Activated effector memory CD4-positive, alpha-beta T cell treated with anti-CD3 and anti-CD28 coated beads, Interleukin-2, amount 50 U/mL, for 16 hours (primary cell): ENCODE measurements at places on chromosomes 3 and 15.

DNA sequence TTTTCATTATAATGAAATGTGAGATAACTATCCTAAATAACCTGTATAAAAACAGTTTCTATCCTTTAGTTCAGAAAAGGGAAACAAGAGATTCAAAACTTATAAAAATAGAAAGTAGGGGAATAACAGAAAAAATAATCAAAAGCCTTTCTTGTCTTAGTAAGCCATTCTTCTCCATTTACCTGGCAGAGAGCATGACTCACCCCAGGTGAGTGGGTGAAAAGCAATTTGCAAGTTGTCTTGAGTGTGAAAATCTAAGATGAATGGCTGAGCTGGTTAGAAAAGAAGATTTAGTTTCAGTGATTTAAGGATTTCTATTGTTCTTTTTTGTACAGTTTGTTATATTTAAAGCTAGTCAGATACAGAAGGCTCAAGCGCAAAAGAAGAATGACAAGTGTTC is 702.0 kb downstream of the GRM7 start:
- DNase-seq, result no peak

DNA sequence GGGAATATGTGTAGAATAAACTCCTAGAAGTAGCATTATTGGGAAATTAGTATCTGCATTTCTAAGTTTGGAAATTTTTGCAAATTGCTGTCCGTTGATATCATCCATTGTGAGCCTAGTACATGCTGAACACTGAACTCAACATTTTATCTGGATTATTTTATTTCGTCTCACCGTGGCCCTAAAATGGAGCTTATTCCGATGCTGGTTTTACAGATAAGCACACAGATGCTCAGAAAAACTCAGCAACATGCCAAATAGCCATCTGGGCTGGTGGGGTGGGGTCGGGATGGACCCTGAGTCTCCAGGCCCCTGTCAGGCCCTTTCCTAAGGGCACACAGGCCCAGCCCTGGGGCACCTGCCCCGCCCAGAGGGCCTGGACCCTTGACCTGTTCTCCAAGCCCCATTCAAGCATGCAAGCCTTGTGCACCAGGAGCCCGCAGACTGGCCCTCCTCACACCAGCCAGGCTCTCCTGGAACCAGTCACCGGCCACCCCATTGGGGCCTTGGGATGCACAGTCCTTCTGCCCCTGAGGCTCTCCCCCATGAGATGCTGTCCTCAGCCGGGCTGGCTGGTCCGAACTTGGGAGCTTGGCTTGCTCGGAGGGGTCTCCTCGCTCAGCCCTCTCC is 20.7 kb upstream of the KLF13 start:
- no peak for DNase-seq

GRCh38 chr3:120855665-120856437 is 52.2 kb upstream of the STXBP5L start:
- DNase-seq, result no peak

DNA sequence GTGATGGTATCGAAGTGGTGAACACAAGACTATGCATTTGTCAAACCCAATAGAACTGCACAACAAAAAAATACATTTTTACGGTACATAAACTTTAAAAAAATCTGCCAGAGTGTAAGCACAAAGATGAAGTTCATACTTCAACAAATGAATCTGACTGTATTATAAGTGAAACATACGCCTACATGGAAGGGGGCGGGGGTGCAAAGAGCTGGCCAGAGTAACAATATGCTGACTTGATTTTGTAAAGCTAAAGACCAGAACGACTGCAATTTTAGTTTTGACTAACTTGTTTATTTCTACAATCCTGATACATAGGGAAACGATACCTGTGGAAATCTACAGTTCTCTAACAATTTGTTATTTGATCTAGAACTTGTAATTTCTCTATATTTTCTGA is 426.0 kb downstream of the GABRG3 start:
- no peak for DNase-seq

GRCh38 chr3:140391061-140391460 is 286.8 kb upstream of the TRIM42 start:
- DNase-seq, result no peak

- DNase-seq, result no peak
Measured at GRCh38 chr15:69009341-69009740, 5.2 kb upstream of the NOX5 start.

DNA sequence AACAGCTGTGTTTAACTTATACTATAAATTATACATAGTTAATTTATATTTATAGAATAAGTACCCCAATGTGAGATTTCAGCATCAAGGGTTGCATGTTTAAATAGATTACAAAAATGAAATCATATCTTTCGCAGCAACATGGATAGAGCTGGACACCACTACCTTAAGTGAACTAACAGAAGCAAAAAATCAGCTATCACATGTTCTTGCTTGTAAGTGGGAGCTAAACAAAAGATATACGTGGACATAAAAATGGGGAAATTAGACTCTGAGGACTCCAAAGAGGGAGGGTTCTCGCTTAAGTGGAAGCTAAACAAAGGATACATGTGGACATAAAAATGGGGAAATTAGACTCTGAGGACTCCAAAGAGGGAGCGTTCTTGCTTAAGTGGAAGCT is 626.5 kb upstream of the DPPA4 start:
- DNase-seq, result no peak

DNA sequence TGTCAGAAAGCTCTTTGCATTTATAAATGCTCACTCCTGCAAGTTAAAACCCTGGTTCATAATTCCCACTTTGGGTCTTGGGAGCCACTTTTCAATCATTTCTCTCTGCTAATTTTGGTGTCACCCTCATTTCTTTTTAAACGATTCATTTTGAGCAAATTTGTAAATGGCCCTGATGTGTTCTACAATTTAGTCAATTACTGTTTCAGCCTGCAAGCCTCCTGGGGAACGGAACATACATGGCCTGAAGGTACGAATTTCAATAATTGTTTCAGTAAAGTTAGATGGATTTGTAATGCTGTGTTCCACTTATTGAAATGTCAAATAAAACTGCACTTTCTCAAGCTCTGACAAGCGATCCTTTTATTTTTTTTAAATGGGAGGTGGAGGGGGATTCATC is 43.2 kb downstream of the MAP2K5 start:
- DNase-seq, result no peak

DNA sequence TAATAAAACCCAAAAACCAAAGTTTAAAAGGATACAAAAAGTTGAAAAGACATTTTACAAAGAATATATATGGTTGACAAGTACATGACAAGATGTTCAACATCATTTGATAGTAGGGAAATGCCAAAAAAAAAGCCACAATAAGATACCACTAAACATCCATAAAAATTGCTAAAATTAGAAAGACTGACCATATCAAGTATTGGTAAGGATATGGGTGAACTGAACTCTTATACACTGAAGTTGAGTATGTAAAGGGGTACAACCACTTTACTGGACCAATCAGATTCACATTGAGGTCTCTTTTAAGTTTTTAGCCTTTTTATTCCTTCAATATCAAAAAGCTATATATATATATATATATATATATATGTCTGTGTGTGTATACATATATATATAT is 190.5 kb upstream of the P2RY1 start:
- DNase-seq, result no peak

DNA sequence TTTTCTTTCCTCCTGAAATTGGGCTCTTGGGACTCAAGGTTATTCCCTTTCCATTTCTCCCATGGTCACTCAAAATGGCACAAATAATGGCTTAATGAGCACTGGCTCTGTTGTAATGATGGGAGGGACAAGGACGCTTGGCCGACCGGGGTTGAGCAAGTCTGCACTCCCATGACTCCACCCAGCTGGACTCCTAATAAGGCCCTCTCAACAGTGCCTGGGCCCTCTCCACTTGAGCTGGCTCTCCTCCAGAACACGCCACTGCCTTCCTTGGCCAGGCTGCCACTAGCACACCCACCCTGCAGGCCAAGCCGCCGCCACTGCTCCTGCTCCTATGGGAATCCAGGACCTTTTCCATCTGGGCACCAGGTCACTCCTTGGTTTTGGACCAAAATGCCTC is 42.3 kb downstream of the ADCY5 start:
- no peak for DNase-seq

GRCh38 chr15:62901909-62902546 is 140.5 kb upstream of the TPM1 start:
- DNase-seq, result no peak

DNA sequence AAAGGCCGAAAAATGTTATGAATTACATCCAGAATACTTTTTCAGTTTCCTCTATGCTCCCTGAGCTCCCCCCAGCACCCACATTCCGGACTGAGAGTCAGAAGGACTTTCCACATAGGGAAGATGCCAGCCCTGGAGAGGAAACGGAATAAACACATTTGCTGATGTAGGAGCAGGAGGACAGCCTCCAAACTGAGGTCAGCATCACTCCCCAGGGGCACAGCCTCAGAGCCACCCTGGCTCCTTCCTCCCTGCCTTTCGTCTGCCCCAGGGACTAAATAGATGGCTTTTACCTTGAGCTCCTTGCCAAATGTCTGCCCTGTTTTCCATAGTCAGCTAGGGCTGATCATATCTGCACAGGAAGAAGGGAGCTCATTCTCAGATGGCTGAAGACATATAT is 22.6 kb upstream of the SLCO2A1 start:
- no peak for DNase-seq

DNA sequence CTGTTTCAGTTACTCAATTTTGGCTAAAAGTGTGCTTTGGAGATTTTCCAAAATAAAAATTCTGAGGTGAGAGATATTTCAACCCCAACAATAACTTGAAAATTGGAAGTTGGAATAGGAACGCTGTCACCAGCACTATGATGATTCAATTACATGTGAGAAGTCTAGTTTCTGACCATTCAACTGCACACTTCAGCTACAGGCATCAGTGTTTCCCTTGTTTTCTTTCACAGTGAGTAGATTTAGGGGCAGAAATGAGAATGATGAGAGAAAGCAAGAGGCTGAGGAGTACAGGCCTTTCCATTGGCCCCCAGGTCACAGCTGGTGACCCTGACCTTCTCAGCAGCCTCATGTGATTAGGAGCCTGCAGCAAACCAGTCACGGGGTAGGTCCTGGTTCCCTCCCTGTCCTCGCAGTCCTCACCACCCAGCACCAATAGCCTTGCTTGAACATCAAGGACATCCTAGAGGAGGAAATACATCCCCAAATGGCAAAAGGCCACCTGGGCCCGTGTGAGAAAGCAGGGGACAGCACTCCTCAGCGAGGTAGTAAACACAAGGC is 10.0 kb upstream of the FILIP1L start:
- DNase-seq, result no peak

DNA sequence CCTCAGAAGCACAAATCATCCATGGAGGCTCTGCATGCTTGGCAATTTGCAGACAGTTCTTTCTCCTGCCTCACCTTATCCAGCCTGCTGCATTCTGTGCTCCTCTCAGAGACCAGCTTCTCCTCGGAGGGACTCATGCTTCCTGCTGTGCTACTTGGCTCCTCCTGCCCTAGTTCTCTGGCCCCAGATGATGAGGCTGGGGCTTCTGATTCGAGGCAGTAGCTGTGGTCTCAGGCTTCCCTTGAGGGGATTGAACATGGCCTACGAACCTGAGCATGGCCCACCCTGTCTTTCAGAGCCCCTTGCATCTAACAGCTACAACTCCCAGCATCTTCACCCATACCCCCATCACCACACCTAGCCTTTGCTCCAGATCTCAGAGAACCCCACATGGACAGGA is 6.7 kb downstream of the VIPR1 start:
- DNase-seq, result peak; percentile 27

DNA sequence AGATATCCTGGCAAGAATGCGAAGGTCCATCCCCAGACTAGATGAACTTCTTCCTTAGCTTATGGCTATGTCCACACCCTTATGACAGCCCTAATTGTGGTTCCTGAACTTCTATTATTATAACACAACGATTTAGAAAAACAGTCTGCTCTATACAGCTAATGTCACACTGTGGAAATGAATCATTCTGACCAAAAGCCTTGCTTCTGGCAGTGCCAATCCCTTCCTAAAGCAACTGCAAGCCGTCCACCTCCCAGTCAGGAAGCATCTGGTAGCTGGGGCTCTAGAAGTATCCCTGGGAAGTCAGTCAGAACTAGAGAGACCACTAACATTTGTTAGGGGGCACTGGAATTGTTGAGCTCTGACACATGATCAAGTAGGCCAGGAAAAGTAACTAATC is 45.0 kb downstream of the MYO5A start:
- DNase-seq, result no peak

- no peak for DNase-seq
Measured at GRCh38 chr3:120753810-120754209, 11.3 kb downstream of the GTF2E1 start.

DNA sequence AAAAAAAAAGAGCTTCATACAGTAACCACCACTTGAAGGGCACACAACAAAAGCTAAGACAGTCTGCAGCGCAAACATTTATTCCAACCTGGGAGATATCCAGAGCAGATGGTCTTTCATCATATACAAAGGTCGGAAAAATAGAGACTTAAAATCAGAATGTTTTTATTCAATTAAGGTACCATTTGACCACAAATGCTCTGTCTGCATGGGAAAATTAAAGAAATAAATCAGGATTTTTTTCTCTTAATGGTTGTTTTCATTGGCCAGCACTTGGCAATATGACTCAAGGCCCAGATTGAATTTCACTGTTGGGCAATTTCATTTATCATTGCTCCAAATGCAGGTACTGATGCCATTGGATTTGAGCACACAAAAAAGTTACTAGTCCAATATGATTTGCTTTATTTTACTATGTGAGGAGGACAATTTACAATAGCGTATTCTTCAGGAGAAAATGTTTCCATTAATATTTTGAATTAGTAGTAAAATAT is 145.9 kb upstream of the AGTR1 start:
- DNase-seq, result no peak

DNA sequence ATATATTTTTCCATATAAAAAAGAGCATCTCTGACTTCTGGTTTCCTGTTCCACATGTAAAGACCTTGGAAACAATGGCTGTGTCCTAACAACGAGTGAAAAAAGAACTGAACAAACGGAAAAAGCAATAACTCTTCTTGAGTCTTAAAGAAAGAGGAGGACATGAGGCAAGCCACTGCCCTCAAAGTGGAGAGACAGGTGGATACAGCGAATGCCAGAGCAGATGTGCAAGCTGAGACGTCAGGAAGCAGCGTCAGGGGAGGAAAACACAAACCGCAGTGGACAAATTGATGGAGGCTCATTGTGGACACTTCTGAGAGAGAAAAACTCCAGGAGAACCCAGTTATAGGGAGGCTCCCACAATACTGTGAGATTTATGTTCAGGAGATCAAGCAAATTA is 208.0 kb upstream of the MME start:
- DNase-seq, result no peak

- DNase-seq, result no peak
Measured at GRCh38 chr3:178295292-178295912, 240.8 kb upstream of the KCNMB2 start.

GRCh38 chr3:38582941-38583645 is 66.4 kb downstream of the SCN5A start:
- peak; percentile 49 for DNase-seq

DNA sequence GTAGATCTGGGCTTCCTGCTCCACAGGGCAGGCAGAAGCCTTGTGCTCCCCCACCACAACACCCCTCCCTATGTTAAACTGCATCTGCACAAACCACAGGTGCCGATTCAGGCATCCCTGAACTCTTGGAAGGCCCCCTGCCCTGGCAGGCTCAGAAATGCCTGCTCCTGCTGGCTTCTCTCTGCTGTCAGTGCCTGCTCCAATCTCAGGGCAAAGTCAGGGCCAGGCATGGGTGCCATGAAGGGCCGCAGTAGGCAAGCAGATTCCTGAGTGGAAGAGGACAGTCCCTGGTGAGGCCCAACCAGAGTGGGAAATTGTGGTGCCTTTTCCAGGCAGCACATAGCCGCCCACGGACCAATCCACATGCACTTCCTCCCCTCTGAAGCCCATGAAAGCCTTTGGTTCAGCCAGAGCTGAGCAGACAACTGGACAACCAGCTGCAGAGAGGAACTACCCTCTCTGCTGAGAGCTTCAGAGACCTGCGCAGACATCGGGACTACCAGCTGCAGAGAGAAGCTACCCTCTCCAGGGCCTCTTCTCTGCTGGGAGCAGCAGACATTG is 13.6 kb downstream of the PRR20G start:
- no peak for DNase-seq

GRCh38 chr3:186852994-186853393 is 10.5 kb downstream of the ADIPOQ start:
- no peak for DNase-seq
